ENCODE measurements at places on chromosomes 1 and 21.

- DNase-seq, result no peak
Observed at GRCh38 chr1:162088281-162088969, 18.9 kb downstream of the NOS1AP start.

DNA sequence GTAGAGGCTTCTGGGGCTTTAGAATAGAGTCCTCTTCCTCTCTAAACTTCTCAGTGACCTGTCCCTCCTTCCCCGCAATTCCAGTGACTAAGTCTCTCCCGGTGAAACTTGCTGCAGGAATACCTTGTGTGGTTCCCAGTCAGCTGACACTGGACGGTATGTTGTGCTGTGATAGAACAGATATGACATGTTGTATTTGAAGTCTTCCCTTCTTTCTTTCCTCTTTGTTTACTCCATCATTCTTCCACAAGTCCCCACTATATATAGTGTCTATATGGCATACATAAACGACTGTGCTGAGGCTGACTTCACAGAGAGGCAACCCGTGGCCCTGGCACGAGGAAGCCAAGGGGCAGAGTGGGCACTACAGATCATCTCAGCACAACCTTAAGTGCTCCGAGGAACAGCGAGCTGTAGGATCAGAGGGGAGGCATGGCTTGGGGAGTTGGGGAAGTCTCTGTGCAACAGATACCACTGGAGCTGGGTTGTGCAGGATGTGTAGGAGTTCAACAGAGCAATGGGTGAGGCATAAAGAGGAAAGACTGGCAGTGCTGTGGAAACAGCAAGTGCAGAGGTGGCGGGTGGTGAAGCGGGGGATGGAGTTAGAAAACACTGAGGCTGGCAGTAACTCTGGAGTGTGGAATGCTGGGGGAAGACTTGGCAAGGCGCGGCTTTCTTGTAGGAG lies 237.8 kb downstream of the TRABD2B start:
- DNase-seq, result no peak

- DNase-seq, result no peak
Observed at GRCh38 chr1:60947367-60947766, 135.0 kb upstream of the NFIA start.

GRCh38 chr1:236457775-236458174 lies 63.7 kb downstream of the EDARADD start:
- DNase-seq, result no peak

GRCh38 chr1:35929730-35930592 lies 944 bp upstream of the AGO3 start:
- peak; percentile 1 for DNase-seq

- no peak for DNase-seq
Observed at GRCh38 chr1:93734999-93735398, 53.4 kb upstream of the BCAR3 start.

DNA sequence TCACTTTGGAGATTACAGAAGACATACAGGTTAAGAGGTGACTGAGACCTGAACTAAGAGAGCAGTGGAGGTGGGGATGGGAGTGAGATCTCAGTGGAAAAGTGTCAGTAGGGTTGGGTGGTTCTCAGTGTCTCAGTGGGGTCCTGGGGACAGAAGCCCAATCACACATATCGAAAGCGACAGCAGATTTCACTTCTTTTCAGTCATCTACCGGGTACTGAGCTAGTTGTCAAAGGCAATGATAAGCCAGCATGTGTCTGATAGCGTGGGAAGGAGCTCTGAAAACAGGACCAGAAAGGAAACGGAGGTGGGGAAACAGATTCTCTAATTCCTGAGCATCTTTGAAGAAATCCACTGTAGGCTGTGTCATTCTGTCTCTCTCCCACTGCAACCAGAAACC lies 59.5 kb downstream of the RHOU start:
- no peak for DNase-seq

DNA sequence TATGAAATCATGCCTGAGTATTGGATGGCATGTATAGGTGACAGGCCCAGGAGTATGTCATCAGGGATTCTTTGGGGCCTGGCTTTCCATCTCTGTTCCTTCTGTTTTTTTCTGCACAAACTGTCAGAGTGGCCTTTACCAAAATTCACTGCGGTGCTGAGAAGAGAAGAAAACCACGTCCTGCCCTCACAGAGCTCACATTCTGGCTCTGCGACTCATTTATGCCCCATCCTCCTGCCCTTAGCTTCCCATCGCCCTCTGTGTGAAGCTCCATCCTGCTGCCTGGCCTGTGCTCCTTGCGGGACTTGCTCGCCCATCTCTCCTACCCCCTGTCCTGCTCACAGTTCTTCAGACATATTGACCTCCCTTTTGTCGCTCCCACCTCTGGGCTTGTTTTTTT lies 73.4 kb downstream of the HUNK start:
- no peak for DNase-seq

DNA sequence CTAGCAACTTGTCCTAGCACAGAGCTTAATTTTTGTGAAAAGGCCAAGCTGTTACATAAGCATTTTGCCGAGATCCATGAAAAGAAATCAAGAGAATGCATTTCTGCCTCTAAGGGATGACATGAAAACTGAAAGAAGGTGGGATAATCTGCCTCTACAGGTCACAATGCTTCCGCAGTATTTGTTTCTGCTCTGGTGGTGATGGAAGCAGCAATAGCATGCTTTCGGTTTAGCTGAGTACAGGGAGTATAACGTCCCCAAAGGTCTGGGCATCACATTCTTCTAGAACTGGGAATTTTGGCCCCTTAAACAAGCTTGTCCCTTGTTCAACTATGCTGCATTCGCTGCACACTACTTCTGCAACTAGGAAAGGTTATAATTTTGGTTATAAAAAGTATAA lies 14.4 kb upstream of the MAGI3 start:
- no peak for DNase-seq

DNA sequence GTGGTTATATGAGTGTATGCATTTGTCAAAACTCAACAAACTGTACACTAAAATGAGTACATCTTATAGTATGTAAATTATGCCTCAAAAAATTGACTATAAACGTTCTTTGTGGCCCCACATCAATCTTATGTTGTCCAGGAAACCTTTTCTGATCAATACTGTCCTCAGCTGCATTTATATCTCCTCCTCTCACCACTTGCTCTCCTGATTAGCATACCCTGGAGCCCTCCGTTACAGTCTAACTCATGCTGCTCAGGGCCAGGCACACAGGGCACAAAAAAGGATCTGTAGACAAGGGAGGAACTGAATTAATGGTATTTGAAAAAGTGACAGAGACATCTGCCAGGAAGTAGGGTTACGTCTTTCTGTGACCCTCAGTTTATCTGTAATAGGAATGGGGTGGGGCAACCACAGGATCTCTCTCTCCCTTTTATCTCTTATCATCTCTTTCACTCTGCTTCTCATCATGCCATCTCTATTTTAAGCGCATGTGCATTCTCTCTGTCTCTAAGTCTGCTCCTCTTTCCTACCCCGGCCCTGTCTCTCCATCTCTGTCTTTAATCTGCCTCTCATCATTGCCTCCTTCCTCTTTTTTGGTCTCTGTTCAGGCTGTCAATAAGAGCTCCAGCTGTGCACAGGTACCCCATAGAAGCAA lies 7.0 kb upstream of the TAL1 start:
- DNase-seq, result no peak

DNA sequence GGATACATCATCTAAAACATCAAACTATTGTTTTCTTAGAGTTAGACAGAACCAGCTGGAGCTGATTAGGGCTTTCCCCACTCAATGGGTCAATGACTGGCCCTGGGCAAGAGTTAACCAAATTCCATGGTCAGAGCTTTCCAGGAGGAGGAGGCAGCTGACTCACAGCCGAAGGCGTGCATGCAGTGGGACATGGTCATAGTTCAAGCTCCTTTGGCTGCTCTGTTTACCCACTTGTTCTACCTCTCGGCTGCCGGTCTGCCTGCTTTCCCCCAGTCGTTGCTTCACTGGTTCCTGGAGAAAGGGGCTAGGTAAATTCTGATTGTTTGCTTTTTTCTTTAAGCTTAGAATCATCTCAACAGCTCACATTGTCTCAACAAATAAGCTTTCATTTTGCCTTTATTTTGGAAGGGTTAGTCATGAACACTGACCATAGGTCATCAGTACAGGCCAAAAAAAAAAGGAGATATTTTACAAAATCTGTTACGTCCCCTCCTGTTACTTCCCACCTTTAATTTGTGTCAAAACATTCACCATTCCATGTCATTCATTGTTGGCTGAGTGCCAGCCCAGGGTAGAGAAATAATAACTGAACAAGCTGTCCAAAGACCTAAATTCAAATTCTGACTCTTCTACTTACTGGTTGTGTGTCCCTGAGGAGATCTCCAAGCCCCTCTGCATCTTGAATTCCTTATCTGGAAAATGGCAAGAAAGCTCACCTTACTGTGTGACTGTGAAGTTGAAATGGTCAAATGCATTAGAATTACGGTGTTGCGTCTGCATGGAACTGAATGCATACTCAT lies 12.0 kb downstream of the MAB21L3 start:
- DNase-seq, result no peak

DNA sequence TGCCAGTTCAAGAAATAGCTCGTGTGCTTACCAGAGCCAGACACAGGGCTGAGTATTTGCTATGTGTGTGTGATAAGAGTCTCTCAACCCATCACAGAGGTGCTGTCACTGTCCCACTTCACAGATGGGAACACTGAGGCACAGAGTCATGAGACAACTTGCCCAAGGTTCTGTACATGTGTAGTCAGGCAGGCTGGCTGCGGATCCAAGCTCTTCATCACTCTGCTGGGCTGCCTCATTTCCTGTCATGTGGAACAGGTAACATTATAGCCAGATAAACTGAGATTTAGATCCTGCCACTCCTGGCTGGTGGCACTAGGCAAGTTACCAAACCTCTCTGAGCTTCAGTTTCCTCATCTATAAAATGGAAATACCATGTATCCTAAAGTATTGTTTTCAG lies 77.8 kb downstream of the ITPKB start:
- DNase-seq, result no peak

DNA sequence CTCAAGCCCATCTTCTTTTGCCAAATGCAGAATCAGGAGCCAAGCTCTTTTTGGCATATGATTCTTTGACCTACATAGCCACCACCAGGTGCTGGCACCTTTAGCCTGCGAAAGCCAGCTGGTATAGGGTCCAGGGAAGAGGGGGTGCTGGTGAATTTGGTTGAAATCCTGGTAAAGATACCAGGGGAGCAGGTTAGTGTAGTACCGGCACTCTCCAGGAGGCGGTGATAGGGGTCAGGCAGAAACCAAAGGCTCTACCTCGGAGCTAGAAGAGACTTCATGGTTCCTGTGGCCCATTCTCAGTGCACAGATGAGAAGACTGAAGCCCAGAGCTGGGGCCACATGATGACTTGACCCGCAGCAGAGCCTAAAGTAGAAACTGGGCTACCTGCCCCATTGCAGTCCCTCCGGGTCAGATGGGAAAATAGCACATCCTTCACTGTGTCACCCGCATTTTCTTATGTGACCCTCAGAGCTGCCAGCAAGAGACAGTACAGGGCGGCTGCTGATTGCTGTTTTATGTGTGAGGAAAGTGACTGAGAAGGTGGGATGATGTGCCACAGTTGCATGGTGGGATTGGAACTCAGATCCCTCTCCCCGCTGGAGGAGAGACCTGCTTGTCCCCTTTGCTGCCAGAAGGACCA lies 36.0 kb upstream of the IL19 start:
- DNase-seq, result peak; percentile 67

GRCh38 chr1:58515794-58516401 lies 30.6 kb downstream of the OMA1 start:
- DNase-seq, result no peak

GRCh38 chr1:216651826-216652418 lies 71.3 kb downstream of the ESRRG start:
- no peak for DNase-seq
